ENCODE measurements at places on chromosomes 6 and 20.

DNA sequence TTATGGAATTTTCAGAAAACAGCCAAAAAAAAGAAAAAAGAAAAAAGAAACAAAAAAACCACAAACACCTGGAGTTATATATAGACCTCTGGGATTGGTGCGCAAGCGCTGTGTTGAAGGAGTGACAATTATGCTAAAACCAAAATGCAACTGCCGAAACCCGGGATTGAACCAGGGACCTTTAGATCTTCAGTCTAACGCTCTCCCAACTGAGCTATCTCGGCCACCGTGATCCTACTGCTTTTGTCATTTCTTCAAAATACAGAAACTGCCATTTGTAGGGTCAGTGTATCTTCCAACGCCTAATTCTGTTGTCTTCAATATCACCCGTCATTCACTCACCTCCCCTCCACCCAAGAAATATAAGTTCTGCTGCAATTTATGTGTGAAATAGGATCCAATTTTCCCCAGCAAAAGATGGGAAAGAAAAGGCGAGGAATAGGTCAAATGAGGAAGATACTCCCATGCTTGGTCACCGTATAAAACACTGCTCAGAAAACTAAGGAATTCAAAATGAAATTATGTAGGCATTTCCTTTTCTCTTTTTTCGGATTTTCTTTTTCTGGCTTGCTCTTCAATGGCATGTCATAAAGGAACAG lies 116.0 kb downstream of the TRIM27 start:
- peak; percentile 63 for DNase-seq

DNA sequence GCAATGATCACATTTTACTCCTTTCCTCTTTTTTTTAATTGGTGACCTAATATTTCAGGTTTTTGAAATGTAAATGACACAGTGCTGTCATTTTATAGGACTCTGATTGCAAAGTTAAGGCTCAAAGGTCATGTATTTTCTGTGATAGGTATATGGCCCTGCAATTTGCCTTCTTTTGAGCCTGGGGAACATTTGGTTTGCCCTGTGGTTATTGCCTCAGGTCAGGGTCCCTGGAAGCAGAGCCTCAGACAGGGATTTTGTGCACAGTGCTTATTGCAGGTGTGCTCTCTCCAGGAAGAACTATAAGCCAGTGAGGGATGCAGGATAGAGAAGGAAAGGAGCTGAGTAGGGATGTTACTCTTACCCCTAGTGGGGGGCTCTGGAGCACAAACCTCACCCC lies 229.3 kb upstream of the ECI2 start:
- no peak for DNase-seq

GRCh38 chr6:57421503-57421902 lies 104.1 kb downstream of the PRIM2 start:
- no peak for DNase-seq

- no peak for DNase-seq
Measured at GRCh38 chr20:3572151-3572550, 91.0 kb downstream of the GFRA4 start.

GRCh38 chr6:89269981-89270380 lies 45.1 kb downstream of the GABRR2 start:
- DNase-seq: no peak

GRCh38 chr20:48006036-48006833 lies 221.0 kb upstream of the SULF2 start:
- no peak for DNase-seq
